ENCODE measurements at places on chromosomes 3 and 15.

DNA sequence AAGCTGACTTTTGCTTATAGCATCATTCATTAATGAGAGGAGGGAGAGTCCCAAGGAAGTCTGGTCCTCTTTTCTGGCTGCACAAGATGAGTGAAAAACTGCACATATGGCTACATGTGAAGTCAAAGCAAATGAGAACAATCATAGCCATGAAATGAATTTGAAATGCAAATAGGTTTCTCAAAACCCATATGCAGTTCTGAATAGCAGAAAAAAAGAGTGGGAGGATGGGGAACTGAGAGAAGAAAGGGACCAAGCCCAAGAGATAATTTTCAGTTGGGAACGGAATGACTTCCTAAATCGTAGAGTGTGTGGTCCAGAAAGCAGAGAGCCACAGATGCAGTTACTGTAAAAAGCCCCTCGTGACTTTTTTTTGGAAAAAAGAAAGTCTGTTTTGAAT is 66.3 kb downstream of the GTPBP8 start:
- peak; percentile 8 for DNase-seq

DNA sequence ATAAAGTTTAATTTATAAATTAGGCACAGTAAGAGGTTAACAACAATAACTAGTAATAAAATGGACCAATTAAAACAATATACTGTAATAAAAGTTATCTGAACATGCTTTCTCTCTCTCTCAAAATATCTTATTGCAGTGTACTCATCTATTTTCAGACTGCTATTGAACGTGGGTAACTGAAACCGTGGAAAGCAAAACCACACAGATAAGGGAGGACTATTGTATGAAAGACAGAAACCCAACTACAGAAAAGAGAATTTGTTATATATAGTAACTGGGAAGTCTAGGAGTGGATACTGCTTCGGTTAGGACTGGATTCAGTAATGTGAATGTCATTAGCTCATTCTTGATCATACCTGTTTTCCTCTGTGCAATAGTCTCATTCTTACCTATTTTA is 119.3 kb upstream of the DAZL start:
- DNase-seq: no peak

DNA sequence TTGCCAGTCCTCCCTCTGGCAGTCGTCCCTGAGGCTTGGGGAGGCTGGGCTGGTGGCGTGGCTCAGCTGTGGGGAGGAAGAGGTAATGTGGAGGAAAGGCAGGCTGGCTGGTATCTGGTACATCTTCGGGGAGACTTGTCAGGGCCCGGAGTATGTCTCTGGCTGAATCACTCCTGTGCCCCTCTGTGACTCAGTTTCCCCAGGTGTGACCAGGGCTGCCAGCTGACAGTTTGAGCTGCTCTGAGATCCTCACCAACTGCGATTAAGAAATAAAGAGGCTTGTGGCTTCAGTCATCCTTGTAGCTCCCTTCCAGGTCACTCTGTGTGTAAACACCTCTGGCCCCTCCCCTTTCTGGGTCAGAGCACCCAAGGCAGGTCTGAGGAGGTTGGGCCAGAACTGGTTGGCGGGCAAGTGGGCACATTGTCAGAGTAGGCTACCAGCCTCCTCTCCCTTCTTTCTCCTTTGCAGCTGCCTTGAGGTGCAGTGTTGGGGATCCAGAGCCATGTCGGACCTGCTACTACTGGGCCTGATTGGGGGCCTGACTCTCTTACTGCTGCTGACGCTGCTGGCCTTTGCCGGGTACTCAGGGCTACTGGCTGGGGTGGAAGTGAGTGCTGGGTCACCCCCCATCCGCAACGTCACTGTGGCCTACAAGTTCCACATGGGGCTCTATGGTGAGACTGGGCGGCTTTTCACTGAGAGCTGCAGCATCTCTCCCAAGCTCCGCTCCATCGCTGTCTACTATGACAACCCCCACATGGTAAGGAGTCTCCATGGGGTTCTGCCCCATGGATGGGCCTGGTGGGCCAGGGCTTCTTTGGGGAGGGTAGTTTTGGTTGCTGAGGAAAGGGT is 3.0 kb downstream of the TEX264 start:
- no peak for DNase-seq

- no peak for DNase-seq
Observed at GRCh38 chr15:92073044-92073785, 219.7 kb downstream of the SLCO3A1 start.

GRCh38 chr15:31228011-31228484 is 98.6 kb upstream of the KLF13 start:
- no peak for DNase-seq

DNA sequence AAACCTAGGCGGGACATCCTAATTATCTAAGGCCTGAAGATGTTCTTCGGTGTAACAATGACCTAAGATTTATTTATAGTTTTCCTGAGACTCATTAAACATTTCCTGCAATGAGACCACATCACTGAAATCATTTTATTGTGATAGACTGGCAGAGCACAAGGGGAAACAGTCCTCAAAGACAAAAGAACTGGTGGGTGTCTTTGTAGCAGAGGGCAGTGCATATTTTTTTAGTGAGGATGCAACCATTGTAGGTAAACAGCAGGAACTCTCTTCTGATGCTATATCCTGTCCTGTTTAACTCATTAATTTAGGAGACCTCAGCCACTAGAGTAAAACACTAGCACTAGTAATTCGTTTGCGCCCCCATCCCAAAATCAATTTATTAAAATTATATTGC is 100.0 kb downstream of the MAGI1 start:
- no peak for DNase-seq

GRCh38 chr15:60385620-60386552 is 11.9 kb downstream of the ANXA2 start:
- DNase-seq: no peak

DNA sequence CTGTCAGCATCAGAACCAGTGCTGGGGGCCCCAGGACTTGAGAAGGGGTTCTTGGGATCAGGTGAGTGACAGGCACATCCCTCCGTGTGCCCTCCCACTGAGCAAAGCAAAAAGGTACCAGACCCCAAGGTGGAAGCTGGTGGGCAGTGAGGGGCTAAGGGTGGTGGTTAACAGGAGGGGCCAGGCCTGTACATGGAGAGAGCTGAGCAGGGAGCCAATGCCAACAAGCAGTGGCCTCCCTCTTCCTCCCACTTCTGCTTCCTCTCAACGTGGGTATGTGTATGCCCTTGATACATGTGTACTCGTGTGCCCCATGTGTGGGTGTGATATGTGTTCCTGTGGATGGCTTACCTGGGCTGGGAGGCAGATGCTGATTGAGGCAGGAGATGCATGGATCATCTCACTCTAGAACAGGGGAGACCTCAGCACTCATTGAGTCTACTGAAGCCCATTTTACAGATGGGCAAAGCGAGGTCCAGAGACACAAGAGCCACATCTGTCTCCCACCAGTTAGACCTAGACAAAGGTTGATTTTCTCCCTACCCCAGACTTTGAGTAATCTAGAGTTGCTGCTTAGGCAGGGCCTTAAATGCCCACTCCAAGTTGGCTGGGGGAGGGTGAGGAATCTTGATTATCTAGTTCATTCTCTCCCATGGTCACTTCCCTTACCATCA is 945 bp downstream of the VIPR1 start:
- DNase-seq: no peak

DNA sequence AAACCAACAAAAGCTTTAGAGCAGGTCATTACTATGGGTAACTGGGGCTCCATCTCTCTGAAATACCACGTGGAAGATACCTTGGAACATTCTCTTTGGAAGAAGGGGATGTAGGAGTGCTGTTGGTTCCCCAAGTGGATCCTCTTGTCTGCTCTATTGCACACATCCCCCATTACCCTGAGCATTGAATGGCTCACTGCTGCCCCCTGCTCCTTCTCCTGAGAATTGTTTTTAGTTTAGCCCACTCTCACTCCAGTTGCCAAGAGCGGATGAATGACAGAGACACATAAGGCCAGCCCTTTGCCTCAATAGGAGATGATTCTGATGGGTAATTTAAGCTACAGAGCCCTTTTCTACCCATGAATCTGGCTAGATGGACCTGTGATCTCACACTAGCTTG is 135.6 kb upstream of the SUCLG2 start:
- DNase-seq: peak; percentile 5

GRCh38 chr3:154971771-154972326 is 108.3 kb upstream of the MME start:
- no peak for DNase-seq

- DNase-seq: no peak
Observed at GRCh38 chr3:113495035-113495434, 19.9 kb downstream of the SPICE1 start.

DNA sequence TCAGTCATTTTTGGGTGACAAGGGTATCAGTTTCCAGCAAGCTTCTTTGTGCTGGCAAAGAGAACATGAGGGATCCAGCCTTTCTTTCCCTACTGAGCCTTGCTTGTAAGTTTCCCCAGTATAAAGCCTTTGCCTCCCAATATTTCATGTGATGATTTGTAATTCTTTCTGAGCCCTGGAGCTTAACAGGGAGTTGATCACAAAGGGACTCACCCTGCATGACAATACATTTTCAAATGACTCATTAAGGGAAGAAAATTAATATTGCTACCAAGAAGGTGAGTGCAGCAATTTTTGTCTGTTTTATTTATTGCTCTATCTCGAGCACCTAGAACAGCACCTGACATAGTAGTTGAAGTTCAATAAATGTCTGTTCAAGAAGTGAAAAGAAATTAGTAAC is 27.7 kb downstream of the OXSM start:
- no peak for DNase-seq

- DNase-seq: no peak
Observed at GRCh38 chr15:70433586-70434324, 329.6 kb downstream of the UACA start.

- DNase-seq: no peak
Observed at GRCh38 chr3:132593947-132594323, 3.1 kb upstream of the ACKR4 start.

DNA sequence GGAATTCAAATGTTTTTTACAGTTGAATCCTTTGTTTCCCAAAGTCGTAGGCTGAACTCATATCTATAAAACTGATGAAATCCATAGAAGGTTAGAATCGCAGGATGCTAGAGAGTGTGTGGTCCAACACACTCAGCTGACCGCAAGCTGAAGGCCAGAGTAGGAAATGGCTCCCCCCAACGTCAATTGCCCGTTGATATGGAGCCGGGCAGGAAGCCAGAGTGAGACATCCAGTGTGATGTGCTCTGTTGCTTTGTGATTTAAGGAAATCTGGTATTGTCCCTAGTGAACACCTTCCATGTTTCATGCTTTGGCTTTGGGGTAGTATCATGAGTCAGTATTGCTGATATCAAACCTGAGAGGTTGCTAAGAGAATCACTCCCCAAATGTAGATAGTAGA is 5.8 kb upstream of the MEX3B start:
- no peak for DNase-seq

DNA sequence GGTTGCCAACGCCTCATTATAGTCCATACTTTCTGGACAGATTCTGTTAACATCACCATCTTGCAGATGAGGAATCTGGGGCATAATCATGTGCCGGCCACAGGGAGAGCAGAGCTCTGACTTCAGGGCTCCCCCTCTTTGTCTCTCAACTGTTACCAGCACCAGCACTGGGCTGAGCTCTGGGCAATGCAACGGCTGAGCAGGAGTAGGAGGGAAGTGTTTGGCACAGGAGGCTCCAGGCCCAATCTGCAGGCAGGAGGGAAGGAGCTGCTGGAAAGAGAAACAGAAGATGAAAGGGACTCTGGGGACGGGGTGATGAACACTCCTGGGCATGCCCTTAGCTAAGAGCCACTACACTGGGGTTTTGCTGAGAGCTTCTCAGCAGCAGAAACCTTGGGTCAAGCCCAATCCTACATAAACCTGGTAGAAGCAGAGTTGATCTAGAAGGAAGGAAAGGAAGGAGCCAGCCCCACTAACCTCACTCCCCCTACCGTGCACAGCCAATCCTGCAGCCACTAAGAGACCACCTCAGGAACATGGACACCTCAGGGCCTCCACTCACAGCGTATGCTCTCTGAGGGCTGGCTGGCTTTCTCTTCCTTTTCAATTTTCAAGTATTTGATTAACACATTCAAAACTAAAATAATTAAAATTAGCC is 73.1 kb upstream of the SPATA12 start:
- DNase-seq: no peak

- no peak for DNase-seq
Observed at GRCh38 chr3:135243616-135244015, 448.6 kb downstream of the EPHB1 start.

- no peak for DNase-seq
Observed at GRCh38 chr15:67897646-67898339, 57.9 kb upstream of the RNU6-1 start.

- DNase-seq: no peak
Observed at GRCh38 chr3:53792866-53793265, 53.4 kb downstream of the CHDH start.

- no peak for DNase-seq
Observed at GRCh38 chr15:64455961-64456371, 4.4 kb upstream of the ZNF609 start.

GRCh38 chr3:15269091-15269989 is 63.0 kb downstream of the SH3BP5 start:
- peak; percentile 62 for DNase-seq

- no peak for DNase-seq
Observed at GRCh38 chr15:89785064-89785773, 9.1 kb downstream of the MESP2 start.

GRCh38 chr15:57403017-57403416 is 26.7 kb downstream of the CGNL1 start:
- DNase-seq: no peak

DNA sequence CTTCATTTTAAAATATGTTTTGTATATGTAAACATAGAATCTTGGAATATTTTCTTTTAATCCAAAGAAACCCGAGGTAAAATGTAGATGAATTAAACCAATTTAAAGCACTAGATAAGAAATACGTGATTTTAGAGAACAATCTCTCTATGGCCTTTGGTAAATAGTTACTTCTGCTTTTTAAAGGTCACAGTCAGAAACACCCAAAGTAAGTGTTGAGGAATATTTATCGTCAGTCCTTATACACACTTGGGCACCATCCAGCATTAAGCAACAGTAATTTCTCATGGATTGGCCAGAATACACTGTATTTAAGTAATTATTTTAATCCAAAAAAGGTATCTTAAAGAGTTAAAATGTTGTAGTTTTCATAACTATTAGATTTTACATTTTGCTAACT is 713.2 kb downstream of the NLGN1 start:
- no peak for DNase-seq

DNA sequence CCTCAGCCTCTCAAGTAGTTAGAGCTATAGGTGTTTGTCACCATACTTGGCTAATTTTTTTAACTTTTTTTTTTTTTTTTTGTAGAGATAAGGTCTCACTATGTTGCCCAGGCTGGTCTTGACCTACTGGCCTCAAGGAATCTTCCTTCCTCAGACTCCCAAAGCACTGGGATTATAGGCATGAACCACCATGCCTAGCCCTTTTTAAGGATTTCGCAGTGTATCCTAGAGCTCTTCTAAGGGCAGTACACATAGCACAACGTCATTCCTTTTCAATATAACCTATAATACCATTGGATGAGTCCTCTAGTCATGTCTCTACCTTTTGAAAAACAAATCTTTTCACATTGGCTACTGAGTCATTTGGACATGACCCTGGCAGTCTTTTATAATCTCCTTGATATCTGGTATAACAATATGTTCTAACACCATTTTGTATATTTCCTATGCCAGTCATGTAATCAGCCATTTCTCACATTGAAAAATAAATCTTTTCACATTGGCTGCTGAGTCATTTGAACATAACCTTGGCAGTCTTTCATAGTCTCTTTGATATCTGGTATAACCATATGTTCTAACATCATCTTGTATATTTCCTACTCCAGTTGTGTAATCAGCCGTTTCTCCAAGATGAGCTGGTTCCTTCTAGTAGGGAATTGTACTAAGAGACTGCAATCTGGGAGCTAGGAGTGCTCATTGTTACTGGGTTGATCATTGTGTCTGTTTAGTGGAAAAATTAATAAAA is 944.7 kb downstream of the MCTP2 start:
- no peak for DNase-seq
